GM12878 (cell line): ENCODE measurements at places on chromosomes 6 and 20.

- no peak overlapping the region for H3K4me3 ChIP-seq
- DNase-seq, result no peak
- H3K4me1 ChIP-seq, result no peaks in the 10 kb centered on the region
- no peaks in the 10 kb centered on the region; the same call in 1 of the 2 replicates for H3K27me3 ChIP-seq
- H3K27ac ChIP-seq, result no peak overlapping the region
Observed at GRCh38 chr20:42158272-42158671, 540.1 kb upstream of the CHD6 start.

- no peaks in the 10 kb centered on the region for H3K4me1 ChIP-seq
- DNase-seq, result no peak
- H3K4me3 ChIP-seq, result no peak overlapping the region
- H3K27ac ChIP-seq, result no peak overlapping the region
Observed at GRCh38 chr20:58162986-58163385, 65.5 kb downstream of the ANKRD60 start.

DNA sequence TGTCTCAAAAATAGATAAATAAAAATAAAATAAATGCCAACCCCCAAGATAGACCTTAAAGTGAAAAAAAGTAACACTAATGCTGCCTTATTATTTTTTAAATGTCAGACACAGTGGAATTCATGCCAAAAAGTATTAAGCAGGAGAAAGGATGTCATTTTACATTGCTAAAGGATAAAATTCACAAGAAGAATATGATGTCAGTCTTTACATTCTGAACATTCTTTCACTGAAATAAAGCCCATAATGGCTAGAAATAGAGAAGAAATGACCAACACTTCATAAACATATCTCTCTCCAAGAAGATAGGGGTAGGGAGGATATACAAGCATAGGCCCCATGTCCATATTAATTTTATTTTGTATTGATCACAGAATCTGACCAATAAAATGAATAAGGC, 47.4 kb downstream of the SLC23A2 start:
- peaks cover 17% of the 10 kb centered on the region for H3K4me1 ChIP-seq
- H3K4me3 ChIP-seq, result no peak overlapping the region
- DNase-seq, result no peak
- no peaks in the 10 kb centered on the region; the same call in none of the 2 replicates for H3K36me3 ChIP-seq
- no peak overlapping the region for H3K27ac ChIP-seq

- H3K4me3 ChIP-seq, result no peak overlapping the region
- no peak overlapping the region for H3K27ac ChIP-seq
- no peak for DNase-seq
- no peaks in the 10 kb centered on the region for H3K4me1 ChIP-seq
- H3K27me3 ChIP-seq, result no peaks in the 10 kb centered on the region
Observed at GRCh38 chr6:152651986-152652385, 14.8 kb upstream of the SYNE1 start.

GRCh38 chr6:139644821-139645220, 270.4 kb upstream of the CITED2 start:
- peaks cover 4% of the 10 kb centered on the region; the same call in 1 of the 2 replicates for H3K4me1 ChIP-seq
- no peak overlapping the region for H3K27ac ChIP-seq
- DNase-seq, result no peak
- H3K27me3 ChIP-seq, result no peaks in the 10 kb centered on the region
- no peaks in the 10 kb centered on the region for H3K36me3 ChIP-seq

DNA sequence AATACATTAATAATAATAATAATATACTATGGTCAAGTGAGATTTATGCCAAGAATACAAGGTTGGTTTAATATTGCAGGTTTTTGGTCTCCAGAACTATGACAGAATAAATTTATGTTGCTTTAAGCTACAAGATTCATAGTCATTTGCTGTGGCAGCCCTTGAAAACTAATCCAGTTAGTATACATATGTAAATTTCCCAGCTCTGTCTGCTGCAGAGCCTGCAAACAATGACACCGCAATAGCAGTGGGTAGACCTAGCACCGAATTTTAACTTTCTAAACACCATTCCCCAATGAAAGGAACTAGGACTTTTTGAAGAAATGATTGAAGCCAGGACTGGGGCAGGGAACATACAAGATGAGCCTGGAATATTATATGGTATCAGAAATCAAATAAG, 647.7 kb upstream of the NRSN1 start:
- DNase-seq, result no peak
- no peaks in the 10 kb centered on the region for H3K4me1 ChIP-seq
- H3K27ac ChIP-seq, result no peak overlapping the region

- no peak overlapping the region for H3K4me3 ChIP-seq
- no peaks in the 10 kb centered on the region for H3K27me3 ChIP-seq
- no peak overlapping the region for H3K27ac ChIP-seq
- no peaks in the 10 kb centered on the region for H3K4me1 ChIP-seq
- no peak for DNase-seq
Observed at GRCh38 chr6:130995783-130996447, 67.1 kb downstream of the EPB41L2 start.

GRCh38 chr20:6295867-6296256, 173.0 kb upstream of the FERMT1 start:
- no peaks in the 10 kb centered on the region for H3K4me1 ChIP-seq
- DNase-seq, result no peak
- no peak overlapping the region for H3K27ac ChIP-seq
- no peaks in the 10 kb centered on the region for H3K36me3 ChIP-seq

GRCh38 chr20:25992146-25992545, 295.5 kb upstream of the ZNF337 start:
- no peak for DNase-seq
- no peak overlapping the region for H3K27ac ChIP-seq
- H3K4me3 ChIP-seq, result no peak overlapping the region
- H3K27me3 ChIP-seq, result no peaks in the 10 kb centered on the region
- no peaks in the 10 kb centered on the region; the same call in 1 of the 2 replicates for H3K4me1 ChIP-seq

DNA sequence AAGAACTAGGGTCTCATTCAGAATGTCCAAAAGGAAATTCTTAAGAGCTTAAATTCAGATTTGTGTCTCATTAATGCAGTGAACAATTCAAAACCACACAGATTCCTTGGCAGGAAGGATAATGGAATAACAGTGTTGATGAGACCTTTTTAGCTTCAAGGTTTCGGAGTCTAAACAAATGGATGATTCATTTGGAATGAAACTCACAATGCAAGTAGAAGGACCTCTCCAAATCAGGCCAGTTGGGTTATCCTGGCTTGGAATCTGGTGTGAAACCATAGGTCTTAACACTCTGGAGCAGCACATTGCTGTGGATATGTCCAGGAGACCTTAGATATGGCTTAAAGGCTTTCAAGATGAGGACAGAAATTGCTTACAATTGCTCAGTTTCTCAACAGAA, 44.9 kb downstream of the KCTD20 start:
- no peak overlapping the region for H3K27ac ChIP-seq
- H3K36me3 ChIP-seq, result peaks cover 3% of the 10 kb centered on the region; the same call in 1 of the 2 replicates
- H3K27me3 ChIP-seq, result no peaks in the 10 kb centered on the region
- no peak overlapping the region for H3K4me3 ChIP-seq

DNA sequence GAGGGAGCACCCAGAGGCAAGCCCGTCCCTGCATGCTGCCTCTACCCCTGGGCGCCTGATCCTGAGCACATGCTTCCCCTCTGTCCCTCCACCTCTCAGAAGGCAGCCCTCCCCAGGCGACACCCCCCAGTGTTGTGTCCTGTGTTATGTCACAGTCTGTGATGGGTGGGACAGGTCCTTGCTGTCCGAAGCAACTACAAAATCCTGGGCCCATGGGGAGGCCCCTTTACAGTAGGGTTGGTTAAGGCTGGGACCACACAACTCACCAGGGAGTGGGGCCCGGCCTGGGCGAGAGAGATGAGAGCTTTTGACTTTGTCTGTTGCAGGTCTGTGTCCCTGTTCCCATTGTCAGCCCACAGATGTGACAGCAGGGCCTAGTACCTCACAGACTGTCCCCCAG, 78.0 kb downstream of the DHX35 start:
- no peaks in the 10 kb centered on the region for H3K27me3 ChIP-seq
- no peak overlapping the region for H3K27ac ChIP-seq
- no peak for DNase-seq
- H3K4me3 ChIP-seq, result no peak overlapping the region

- H3K4me1 ChIP-seq, result peaks cover 42% of the 10 kb centered on the region
- peak overlapping the region; percentile 82 for H3K27ac ChIP-seq
- no peak overlapping the region for H3K4me3 ChIP-seq
- no peaks in the 10 kb centered on the region for H3K27me3 ChIP-seq
- no peak for DNase-seq
Observed at GRCh38 chr6:137829641-137830083, 37.4 kb upstream of the TNFAIP3 start.

- H3K27me3 ChIP-seq, result no peaks in the 10 kb centered on the region
- H3K4me1 ChIP-seq, result peaks cover 23% of the 10 kb centered on the region
- no peak for DNase-seq
- H3K36me3 ChIP-seq, result no peaks in the 10 kb centered on the region
Observed at GRCh38 chr20:33875534-33876026, 64.4 kb downstream of the CHMP4B start.

- DNase-seq, result no peak
- H3K27me3 ChIP-seq, result no peaks in the 10 kb centered on the region; the same call in 1 of the 2 replicates
- H3K4me3 ChIP-seq, result no peak overlapping the region
- H3K36me3 ChIP-seq, result no peaks in the 10 kb centered on the region
- no peaks in the 10 kb centered on the region for H3K4me1 ChIP-seq
Observed at GRCh38 chr20:19620446-19620845, 137.6 kb upstream of the RIN2 start.

GRCh38 chr20:32751293-32751692, 8.0 kb upstream of the COMMD7 start:
- H3K36me3 ChIP-seq, result no peaks in the 10 kb centered on the region
- H3K4me3 ChIP-seq, result no peak overlapping the region
- H3K4me1 ChIP-seq, result no peaks in the 10 kb centered on the region
- DNase-seq, result no peak
- H3K27me3 ChIP-seq, result no peaks in the 10 kb centered on the region

- no peak overlapping the region for H3K27ac ChIP-seq
- no peaks in the 10 kb centered on the region for H3K4me1 ChIP-seq
- no peak overlapping the region for H3K4me3 ChIP-seq
- H3K27me3 ChIP-seq, result no peaks in the 10 kb centered on the region
- no peak for DNase-seq
Observed at GRCh38 chr6:169247991-169248390, 5.7 kb downstream of the THBS2 start.

GRCh38 chr6:21147995-21148394, 445.6 kb upstream of the SOX4 start:
- DNase-seq, result no peak
- H3K27me3 ChIP-seq, result no peaks in the 10 kb centered on the region
- H3K4me1 ChIP-seq, result no peaks in the 10 kb centered on the region
- no peak overlapping the region for H3K4me3 ChIP-seq
- H3K27ac ChIP-seq, result no peak overlapping the region

GRCh38 chr6:35258858-35259193, 709 bp upstream of the ZNF76 start:
- H3K36me3 ChIP-seq, result no peaks in the 10 kb centered on the region
- DNase-seq, result no peak
- peak overlapping the region; percentile 70 for H3K4me3 ChIP-seq
- no peaks in the 10 kb centered on the region for H3K27me3 ChIP-seq

DNA sequence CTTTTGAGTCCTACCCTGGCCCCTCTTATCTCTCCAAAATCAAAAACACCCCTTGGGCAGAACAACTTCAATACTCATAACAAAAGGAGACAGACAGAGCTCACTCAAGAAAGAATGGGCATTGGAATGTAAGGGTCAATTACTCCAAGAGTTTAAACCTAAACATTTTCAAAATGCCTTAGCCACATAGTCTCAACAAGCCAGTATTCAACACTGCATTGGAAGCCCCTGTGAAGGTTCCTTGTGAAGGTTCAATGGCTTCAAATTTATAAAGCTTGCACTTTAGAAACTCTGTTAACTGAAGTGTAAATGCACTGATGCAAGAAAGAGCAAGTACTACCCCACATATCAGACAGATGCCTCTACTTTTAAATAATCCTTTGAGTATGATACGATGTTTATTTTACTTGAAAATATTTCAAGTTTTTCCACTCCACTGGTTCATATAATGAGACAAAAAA, 139.1 kb upstream of the LAMP5 start:
- no peak overlapping the region for H3K27ac ChIP-seq
- H3K27me3 ChIP-seq, result peaks cover 1% of the 10 kb centered on the region; the same call in 1 of the 2 replicates
- DNase-seq, result no peak

DNA sequence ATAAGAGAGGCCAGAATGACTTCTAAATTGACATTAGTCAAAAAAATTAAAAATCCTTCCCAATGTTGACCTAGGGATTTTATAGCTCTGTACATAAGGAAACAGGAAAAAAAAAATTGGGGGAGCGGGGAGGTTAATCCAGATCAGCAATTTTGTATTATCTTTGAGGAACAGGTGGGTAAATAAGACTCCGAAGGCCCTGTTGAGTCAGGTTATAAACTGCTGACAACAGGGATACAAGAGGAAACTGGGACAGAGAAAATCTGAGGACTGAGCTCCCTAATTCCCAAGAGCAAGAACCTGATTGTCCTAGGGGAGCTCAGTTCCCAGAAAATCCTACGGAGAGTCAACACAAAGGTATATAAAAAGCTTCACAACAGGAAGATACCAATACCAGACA, 26.8 kb upstream of the CRIP3 start:
- no peaks in the 10 kb centered on the region for H3K27me3 ChIP-seq
- no peak overlapping the region for H3K4me3 ChIP-seq
- H3K4me1 ChIP-seq, result peaks cover 31% of the 10 kb centered on the region
- no peak for DNase-seq
- H3K27ac ChIP-seq, result no peak overlapping the region

DNA sequence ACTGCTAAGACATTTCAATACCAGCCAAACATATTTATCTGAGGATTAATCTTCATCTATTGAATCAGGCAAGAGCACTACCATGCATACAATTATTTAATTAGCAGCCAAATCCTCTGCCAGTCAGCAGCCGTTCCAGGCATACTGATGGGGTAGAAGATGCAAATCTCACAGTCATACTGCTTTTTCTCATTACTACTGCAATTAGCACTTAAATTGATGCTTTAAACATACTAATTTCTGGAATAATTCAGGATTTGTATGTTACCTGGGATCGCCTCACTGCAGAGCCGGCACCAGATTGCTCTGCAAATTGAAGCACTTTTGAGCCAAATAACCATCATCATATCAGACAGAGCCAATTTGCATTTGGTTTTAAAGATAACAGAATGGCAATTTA, 49.9 kb upstream of the SIM1 start:
- no peak overlapping the region for H3K27ac ChIP-seq
- no peaks in the 10 kb centered on the region; the same call in 1 of the 2 replicates for H3K36me3 ChIP-seq
- H3K4me3 ChIP-seq, result no peak overlapping the region
